ENCODE measurements at places on chromosomes 16 and 17. TPM values are rescaled to one million over a fixed set of nuclear protein-coding genes. Genes with fewer than 3 reads are reported as not detected.

DNA sequence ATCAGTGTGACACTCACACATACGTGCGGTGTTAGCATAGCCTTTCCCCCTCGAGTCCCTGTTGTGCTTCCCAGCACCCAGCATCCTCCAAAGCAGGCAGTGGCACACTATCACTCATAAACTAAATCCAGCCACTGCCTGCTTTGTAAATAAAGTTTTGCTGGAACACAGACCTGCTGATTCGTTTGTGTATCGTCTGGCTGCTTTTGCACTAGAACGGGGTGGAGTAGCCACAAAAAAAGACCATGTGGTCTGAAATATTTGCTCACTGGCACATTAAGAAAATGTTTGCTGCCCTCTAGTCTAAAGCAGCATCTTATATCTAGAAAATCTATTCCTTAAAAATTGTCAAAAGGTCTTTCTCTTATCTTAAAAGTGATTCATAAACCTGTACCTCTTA lies 341.2 kb upstream of the ZFHX3 start:
- DNase-seq, result no peak

GRCh38 chr17:10987786-10988185 lies 149.9 kb upstream of the PIRT start:
- no peak for DNase-seq

DNA sequence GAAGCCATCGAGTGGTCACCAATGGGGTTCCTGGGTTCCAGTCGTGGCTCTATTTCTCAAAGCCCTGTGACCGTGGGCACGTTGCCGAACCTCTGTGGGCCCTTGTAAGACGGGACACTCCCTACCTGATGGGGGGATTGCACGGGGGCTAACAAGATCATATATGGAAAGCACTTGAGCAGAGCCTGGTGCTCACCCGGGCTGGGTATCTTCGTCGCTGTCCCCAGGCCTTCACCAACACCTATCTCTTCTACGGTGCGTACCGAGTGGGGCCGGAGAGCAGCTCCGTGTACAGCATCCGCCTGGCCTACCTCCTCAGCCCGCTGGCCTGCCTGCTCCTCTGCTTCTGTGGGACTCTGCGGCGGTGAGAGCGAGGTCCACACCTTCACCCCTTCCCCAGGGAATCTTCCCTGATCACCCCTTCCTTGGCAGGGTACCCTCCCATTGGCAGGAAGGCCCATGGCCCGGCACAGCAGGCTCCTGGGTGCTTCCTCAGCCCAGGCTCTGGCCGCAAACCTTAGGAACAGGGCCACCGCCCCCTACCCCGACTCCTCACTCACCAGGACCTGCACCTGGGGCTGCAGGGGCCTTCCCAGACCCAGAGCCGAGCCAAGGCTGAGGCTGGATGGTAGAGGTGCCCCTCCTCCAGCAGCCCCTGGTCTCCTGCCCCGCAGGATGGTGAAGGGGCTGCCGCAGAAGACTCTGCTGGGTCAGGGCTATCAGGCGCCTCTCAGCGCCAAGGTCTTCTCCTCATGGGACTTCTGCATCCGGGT lies 2.8 kb downstream of the TMC8 start:
- DNase-seq, result no peak

DNA sequence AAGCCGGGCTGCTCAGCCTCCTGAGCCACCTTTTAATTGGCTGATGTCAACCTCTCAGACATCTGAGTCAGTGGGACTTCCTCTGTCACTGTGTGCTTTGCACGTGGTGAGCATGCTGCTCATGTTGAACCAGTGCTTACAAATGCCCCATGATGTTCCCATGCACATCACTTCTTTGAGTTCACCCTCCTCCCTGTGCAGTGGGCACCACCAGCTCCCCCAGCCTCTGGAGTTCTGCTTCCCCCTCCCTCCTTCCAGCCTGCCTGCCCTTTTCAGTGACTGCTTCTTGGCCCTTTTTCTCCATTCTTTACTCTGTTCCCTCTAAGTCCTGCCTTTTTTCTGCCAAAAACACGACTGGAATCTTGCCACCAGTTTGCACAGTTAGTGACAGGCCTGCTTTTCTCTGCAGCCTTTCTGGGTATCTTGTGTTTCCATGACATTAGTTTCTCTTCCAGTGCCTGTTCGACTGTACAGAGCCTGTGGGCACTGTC lies 41.6 kb downstream of the USP10 start:
- no peak for DNase-seq

GRCh38 chr17:14997290-14997689 lies 267.8 kb downstream of the PMP22 start:
- DNase-seq, result no peak

DNA sequence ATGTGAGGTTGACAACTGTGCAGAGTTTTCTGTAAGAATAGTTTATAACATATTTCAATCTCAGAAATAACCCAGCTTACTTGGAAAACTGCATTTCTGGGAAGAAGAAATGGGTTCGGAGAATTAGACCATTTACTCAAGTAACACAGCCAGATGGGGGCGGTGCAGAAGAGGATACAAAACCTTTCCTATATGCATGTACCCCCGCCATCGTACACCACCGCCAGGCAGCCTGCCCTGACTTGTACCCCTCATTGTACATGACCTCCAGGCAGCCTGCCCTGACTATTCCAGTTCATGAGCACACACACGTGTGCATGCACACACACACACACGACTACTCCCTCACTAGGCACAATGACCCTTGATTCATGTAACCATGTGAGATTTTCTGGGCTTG lies 154.0 kb downstream of the C16orf78 start:
- no peak for DNase-seq

The SLC12A4 gene
- total RNA-seq, result 35.5 TPM

The ZSCAN10 gene
- 0.64 TPM for total RNA-seq

The KRTAP9-8 gene
- not detected for total RNA-seq

The FOXC2 gene
- not detected for total RNA-seq
